ENCODE measurements at places on chromosomes 7 and 10. TPM values are rescaled to one million over a fixed set of nuclear protein-coding genes. Genes with fewer than 3 reads are reported as not detected.
A peak's percentile ranks its signal among the peaks of the same experiment; 100 is the strongest.

- DNase-seq: no peak
- no peak overlapping the region for H3K4me3 ChIP-seq
- no peaks in the 10 kb centered on the region for H3K4me1 ChIP-seq
- H3K27ac ChIP-seq: no peak overlapping the region
- H3K27me3 ChIP-seq: no peaks in the 10 kb centered on the region
Observed at GRCh38 chr10:1214882-1215540, 158.8 kb downstream of the WDR37 start.

DNA sequence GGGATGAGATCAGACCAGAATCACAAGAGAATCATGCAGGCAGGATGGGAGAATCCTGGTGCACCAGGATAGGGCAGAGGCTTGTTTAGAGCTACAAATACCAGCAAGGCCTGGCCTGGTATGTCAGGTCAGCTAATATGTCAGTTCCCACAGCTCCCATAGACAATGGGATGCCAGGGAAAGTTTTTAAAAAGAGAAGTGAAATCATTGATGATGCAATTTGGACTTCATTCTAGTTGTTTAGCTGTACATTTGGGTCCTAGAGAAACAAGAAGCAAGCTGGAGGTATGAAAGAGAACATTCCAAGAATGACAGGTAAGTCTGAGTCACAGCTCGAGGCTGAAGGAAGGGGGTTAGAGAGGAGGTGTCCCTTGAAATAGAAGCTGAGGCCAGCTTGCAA is 45.2 kb downstream of the GPR141 start:
- H3K27ac ChIP-seq: no peak overlapping the region
- H3K4me1 ChIP-seq: no peaks in the 10 kb centered on the region
- H3K4me3 ChIP-seq: no peak overlapping the region
- DNase-seq: peak; percentile 22
- no peaks in the 10 kb centered on the region for H3K36me3 ChIP-seq

GRCh38 chr10:78768041-78768835 is 300.5 kb upstream of the ZMIZ1 start:
- peak overlapping the region; percentile 75 for H3K27ac ChIP-seq
- H3K4me1 ChIP-seq: peaks cover 32% of the 10 kb centered on the region
- H3K4me3 ChIP-seq: no peak overlapping the region
- H3K36me3 ChIP-seq: no peaks in the 10 kb centered on the region

DNA sequence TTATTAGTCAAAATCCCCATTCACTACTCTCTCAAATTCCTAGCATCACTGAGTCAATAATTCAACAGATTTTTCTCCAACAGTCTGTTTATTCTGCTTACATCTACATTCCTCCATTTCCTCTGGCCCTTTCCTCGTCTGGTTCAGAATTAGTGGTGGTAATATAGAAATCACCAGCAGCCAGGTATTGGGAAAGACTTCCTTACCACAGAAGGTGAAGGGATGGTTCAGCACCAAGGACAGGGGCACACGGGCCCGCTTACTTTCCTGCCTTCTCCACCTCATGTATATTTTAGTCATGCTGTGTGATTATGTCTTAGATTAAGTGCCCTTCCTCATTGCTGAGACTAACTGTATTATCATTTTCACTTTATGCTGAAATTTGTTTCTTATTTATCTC is 70.4 kb upstream of the APBB1IP start:
- H3K27ac ChIP-seq: no peak overlapping the region
- no peaks in the 10 kb centered on the region for H3K27me3 ChIP-seq
- H3K4me1 ChIP-seq: no peaks in the 10 kb centered on the region
- H3K36me3 ChIP-seq: no peaks in the 10 kb centered on the region
- H3K4me3 ChIP-seq: no peak overlapping the region

PFKFB3 gene
- 21.6 TPM for total RNA-seq

- H3K27ac ChIP-seq: no peak overlapping the region
- H3K4me1 ChIP-seq: peaks cover 31% of the 10 kb centered on the region
Observed at GRCh38 chr10:102963756-102964025, 45.6 kb downstream of the CNNM2 start.

FGL2 gene
- 0.80 TPM for total RNA-seq

UTF1 gene
- total RNA-seq: not detected

PNLIPRP3 gene
- 1.0 TPM for total RNA-seq

- DNase-seq: no peak
- H3K36me3 ChIP-seq: no peaks in the 10 kb centered on the region
- no peak overlapping the region for H3K4me3 ChIP-seq
- no peaks in the 10 kb centered on the region for H3K27me3 ChIP-seq
- H3K27ac ChIP-seq: no peak overlapping the region
Observed at GRCh38 chr10:88682491-88682890, 18.2 kb downstream of the LIPF start.

DNA sequence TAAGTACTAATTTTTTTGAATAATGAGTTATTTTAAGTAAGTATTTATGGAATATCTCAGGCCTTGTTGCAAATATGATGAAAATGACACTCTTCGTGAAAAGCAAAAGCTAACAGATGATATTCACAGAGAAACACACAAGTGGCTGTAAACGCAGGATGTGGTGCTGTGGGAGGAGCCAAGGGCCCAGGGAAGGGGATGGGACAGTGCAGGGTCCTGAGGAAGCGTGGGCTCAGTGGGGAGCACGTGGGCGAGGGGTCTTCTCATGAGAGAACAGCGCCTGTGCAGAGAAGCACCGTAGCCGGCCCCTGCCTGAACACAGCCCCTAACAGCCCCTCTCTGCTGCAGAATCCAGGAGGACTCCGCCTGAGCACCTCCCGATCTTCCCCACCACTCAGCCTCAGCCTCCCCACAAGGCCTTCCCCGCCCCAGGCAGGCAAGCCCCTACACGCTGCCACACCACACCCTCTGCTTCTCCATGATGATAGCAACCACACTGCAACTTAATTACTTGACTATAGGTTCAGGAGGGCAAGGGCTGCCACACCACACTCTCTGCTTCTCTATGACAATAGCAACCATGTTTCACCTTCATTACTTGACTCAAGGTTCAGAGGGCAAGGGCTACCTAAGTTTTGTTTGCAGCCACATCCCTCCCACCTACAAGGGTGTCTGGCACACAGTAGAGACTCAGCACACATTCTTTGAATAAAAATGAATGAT is 152.6 kb upstream of the RNF32 start:
- no peak overlapping the region for H3K4me3 ChIP-seq
- no peaks in the 10 kb centered on the region for H3K36me3 ChIP-seq
- no peak overlapping the region for H3K27ac ChIP-seq
- H3K27me3 ChIP-seq: no peaks in the 10 kb centered on the region
- no peaks in the 10 kb centered on the region for H3K4me1 ChIP-seq

GRCh38 chr10:114395366-114396022 is 8.8 kb downstream of the AFAP1L2 start:
- H3K4me3 ChIP-seq: no peak overlapping the region
- H3K4me1 ChIP-seq: peaks cover 9% of the 10 kb centered on the region
- no peaks in the 10 kb centered on the region for H3K27me3 ChIP-seq
- no peak for DNase-seq
- no peaks in the 10 kb centered on the region for H3K36me3 ChIP-seq

DNA sequence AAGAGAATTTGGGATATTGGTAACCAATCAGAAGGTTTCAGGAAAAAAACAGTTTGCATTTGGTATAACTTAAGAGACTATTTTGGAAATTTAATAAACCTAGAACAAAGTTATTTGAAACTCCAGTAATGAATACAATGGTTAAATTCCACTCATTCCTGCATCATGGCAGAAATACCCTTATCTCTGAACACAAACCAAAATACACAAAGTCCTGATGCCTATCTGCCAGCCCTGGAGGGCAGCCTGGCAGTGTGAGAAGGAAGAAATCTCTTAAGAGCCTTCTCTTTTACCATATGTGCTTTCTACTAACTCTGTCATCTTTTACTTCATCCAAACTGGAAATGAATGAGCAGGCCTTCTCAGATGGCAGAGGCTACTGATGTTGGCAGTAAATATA is 147.1 kb upstream of the LYZL1 start:
- no peak overlapping the region for H3K4me3 ChIP-seq
- no peak overlapping the region for H3K27ac ChIP-seq
- DNase-seq: no peak
- H3K4me1 ChIP-seq: no peaks in the 10 kb centered on the region

SLC35G1 gene
- total RNA-seq: 19.3 TPM

DNA sequence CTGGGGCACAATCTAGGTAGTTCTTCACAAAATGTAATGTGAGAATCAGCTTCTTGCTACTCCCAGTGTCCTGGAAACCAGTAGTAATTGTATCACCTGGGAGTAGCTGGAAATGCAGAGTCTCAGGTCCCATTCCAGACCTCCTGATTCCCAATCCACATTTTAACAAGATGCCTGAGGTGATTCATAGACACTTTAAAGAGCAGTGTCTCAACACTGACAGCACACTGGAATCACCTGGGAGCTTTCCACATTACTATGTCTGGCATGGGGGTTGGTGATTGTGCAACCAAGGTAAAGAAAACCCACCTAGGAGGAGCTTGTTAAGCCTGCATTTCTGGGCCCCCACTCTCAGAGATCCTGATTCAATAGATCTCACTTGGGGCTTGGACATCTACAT is 11.1 kb downstream of the DPY19L1 start:
- no peak for DNase-seq
- no peak overlapping the region for H3K27ac ChIP-seq
- H3K27me3 ChIP-seq: no peaks in the 10 kb centered on the region
- H3K4me1 ChIP-seq: no peaks in the 10 kb centered on the region
- H3K4me3 ChIP-seq: no peak overlapping the region
- no peaks in the 10 kb centered on the region for H3K36me3 ChIP-seq

GRCh38 chr7:42091461-42092291 is 145.3 kb downstream of the GLI3 start:
- no peak overlapping the region for H3K4me3 ChIP-seq
- no peaks in the 10 kb centered on the region for H3K27me3 ChIP-seq
- peak overlapping the region; percentile 72 for H3K27ac ChIP-seq
- H3K4me1 ChIP-seq: peaks cover 31% of the 10 kb centered on the region
- no peaks in the 10 kb centered on the region for H3K36me3 ChIP-seq
- DNase-seq: peak; percentile 66

WBP1L gene
- total RNA-seq: 57.1 TPM

All from hepatocyte (in vitro differentiated cells).